Breast epithelium (tissue), 4 donors: ENCODE measurements at places on chromosomes 2 and 18. TPM values are rescaled to one million over a fixed set of nuclear protein-coding genes. Genes with fewer than 3 reads are reported as not detected.

GRCh38 chr2:58762176-58762781 lies 521.2 kb upstream of the FANCL start:
- DNase-seq, result no peak

DNA sequence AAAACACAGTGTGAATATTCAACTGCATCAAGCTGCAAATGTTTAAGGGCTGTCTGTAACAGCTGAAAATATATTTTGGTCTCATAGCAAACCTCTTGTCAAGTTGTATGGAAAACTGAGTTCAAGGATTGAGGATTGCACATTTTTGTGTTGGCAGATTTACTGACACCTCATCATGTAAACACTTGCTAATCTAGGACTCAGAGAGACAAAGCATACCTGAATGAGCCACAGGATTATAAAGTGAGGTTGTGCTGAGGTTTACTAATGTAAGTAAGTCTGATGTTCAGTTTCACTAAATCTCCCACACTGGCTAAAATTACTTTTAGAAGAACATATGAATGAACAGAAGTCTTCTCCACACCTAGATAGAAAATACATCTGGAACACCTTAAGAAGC lies 1993.1 kb upstream of the CELF4 start:
- no peak for DNase-seq

GRCh38 chr2:175463589-175464310 lies 282.2 kb upstream of the ATP5MC3 start:
- no peak for DNase-seq

DNA sequence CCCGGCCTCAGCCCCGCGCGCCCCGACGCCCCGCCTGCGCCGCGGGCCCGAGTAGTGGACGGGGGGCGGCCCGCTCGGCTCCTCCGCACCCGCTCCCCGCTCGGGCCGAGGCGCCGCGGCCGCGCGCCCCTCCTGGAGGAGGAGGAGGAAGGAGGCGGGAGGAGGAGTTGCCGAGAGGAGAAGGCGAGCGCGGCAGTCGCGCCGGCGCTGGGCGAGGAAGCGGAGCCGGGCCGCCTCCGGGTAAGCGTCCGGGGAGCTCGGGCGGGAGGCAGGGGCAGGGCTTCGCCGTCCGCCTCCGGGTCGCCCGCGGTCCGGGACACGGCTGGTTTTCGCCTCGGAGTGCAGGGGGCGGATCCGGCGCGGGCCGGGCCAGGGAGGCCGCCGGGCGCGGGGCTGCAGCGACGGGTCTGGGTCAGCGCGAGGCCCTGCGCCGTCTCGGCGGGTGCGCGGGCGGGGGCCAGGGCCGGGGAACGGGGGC lies at the start of gene SOCS6:
Gene SOCS6 (plus strand): TSS at position 195 of the 478 bp plus-strand sequence. CDS start 35,624 bp downstream, outside the sequence.
- peak; percentile 57 for DNase-seq

DNA sequence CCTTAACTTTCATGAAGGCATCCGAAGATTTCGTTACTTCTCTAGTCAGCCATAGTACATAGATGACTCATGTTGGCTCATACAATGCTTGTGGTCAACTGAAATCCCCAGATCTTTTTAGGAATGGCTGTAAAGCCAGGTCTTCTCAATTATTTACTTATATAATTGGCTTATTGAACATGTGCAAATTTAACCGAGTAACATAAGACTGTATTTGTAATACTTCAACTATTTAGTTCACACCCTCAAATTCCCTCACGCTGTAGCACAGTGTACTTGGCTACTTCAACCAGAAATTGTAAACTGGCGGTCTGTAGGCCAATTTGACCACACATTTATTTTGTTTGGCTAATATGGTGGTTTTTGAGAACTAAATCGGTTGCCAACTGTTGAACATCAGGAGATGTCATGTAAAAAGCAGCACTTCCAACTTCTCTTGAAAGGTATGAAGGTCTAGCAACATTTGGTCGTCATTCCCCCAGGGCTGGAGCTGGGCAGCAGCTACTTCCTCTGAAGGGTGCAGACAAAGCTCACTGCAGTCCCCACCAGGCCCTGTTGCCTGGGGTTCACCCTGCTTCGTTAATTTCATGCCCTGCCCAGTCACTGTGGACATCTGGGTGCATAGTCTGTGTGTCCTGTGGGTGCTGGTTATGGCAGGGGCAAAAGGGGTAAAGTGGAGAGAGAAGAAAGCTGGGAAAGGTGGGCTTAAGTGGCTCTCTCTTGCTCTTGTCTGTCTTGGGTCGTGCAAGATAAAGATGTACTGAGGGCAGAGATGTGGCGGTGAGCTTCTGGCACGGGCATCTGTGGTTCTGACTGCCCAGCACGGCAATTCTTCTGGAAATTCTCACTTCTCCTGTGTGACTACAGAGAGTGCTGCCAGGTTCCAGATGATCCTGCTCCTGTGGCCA lies 3.2 kb upstream of the SH3RF3 start:
- DNase-seq, result no peak

DNA sequence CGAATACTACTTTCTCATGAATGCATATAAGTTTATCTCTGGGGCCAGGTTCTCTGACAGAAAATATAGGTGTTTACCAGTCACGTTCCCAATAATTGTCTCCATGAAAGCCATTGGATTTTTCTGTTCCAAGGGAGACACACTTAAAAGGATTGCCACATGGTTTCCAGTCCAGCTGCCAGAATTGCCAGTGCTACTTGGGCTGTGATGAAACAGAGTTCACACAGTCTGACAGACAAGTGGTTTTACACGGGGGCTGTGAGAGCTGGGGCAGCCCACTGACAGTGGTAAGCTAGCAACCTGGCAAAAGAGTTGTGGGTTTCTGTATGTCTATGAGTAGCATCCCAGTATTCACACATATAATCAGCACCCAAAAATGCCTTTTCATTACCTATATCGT lies 27.7 kb upstream of the ATRAID start:
- DNase-seq, result no peak

DNA sequence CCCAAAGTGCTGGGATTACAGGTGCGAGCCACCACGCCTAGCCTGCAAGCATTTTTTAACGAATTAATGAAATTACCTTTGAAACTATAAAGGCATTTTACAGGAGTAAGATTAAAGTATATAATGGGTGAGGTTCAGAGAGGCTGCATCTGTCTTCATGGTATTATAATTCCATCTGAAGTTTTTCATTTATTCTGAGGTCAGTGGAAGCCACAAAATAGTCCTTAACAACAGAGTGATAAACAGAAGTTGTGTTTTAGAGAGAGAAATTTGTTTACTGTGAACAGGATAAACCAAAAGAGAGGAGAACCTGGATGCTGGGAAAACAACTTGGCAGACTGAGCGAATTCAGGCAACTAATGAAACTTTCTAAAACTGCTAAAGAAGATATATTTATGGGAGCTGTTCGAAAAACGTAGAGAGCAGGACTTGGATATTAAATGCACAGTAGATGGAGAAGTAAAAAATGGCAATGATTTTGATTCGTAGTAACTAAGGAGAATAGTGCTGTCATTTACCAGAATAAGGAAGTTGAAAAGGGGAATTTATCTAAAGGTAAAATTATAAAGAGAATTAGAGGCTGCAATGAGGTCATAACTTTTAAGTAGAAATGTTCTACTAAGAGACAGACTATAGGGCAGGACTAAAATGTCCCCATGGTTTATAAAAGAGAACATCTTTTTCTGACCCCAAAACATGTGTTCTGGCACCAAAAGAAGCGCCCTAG lies 37.9 kb upstream of the ITGA4 start:
- DNase-seq, result no peak

GRCh38 chr2:159035790-159036411 lies 67.5 kb downstream of the TANC1 start:
- no peak for DNase-seq

- DNase-seq, result no peak
These were observed 108.7 kb downstream of the MAP3K20 start for GRCh38 chr2:173184031-173185004.

DNA sequence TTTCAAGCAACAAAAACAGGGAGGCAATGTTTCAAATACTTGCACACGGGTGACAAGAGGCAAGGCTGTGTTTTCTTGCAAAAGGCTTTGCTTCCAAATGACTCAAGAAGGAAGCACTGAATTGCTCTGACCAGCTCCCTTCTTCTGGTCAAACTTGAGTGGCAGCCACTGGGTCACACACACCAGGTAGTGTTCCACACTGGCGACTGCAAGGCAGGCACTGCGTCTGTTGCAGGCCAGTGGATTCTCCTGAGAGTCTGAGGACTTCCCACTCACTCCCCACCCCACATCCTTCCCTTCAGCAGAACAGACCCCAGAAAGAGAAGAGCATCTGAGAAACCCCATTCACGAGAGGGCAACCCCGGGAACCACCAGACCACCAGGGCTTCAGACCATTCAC lies 19.8 kb downstream of the PARD6G start:
- no peak for DNase-seq

DNA sequence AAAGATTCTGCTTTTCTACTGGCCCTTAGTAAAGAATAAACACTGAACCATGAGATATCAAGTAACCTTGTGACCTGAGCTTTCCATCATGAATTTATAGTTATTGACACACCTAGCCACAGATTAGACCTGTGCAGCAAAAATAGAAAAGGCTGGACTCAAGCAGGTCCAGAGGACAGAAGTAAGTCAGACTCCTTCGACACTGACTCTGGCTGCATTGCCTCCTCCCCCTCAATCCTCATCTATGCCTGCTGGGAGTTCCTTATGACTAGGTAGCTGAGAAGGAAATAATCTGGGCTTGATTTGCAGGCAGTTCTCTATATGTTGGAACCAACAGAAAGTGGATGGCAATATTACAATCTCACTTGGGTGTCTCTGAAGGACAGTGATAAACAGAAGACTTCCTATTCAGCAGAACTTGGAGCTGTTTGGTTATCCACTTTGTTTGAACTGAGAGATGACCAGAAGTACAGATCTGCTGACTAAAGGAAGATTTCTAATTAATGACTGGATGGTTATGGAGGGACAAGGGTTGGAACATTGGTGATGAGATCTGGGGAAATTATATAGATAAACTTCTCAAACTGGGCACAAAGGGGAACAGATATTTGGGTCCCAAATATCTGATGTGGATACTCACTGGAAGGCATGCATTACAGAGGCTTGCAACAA lies 39.4 kb downstream of the ARID5A start:
- no peak for DNase-seq

- DNase-seq, result no peak
These were observed 118.8 kb upstream of the STK17B start for GRCh38 chr2:196290136-196290535.

DNA sequence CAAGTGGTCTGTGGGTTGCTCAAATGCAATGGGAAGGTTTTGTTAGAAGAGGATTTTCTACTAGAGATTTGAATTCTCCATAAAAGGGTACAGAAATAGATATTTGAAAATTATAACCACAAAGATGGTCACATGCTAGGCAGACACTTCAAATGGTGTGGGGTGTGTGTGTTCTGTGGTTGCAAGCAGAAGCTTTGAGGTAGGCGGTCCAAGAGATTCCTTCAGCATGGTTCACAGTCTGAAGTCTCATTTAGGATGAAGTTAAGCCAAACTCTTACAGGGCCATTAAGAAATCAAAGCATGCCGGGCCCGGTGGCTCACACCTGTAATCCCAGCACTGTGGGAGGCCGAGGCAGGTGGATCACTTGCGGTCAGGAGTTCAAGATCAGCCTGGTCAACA lies 38.3 kb upstream of the RMDN2 start:
- no peak for DNase-seq

- no peak for DNase-seq
These were observed 261.4 kb upstream of the MGAT5 start for GRCh38 chr2:133992454-133992853.

GRCh38 chr2:216539791-216540241 lies 41.2 kb downstream of the RPL37A start:
- DNase-seq, result peak; percentile 86

GRCh38 chr2:36277146-36277808 lies 78.3 kb upstream of the CRIM1 start:
- no peak for DNase-seq

GRCh38 chr2:160356485-160356884 lies 137.1 kb downstream of the RBMS1 start:
- DNase-seq, result no peak

DNA sequence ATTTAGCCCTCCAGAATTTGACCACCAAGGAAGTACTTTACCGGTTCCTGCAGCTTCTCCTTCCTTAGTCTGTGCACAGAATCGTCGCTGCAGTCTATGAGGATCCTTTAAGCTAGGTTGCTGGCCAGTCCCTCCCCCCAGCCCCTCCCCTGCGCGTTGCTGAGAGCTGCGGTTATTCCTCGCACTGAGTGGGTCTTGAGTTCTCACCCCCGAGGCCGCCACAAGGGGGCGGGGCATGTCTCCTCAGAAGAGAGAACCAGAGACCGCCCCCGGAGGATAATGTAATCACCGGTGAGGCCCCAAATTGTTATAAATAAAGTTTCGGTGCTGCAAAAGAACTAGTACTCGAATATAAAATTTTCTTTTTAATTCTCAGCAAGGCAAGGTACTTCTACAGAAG lies 1184.9 kb upstream of the CDH2 start:
- no peak for DNase-seq

DNA sequence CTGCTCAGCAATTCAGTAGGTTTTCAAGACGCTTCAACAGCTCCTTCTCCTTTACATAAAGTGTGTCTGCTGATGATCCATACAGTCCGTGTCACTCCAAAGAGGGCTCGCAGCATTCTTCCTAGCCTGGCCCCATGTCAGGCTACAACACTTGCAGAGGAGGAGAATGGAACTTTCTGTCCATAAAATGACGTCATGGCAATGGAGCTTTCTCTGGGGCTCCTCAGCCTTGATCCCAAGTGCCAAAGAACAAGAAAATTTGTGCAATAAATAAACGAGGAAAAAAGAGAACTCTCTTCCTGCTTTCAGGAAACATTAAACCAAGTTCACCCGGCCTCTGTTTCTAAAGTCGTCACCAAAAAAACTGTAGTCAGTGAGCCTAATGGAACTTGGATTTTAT lies 199.5 kb upstream of the MEIS1 start:
- DNase-seq, result no peak

GRCh38 chr2:18325118-18325517 lies 235.3 kb downstream of the RDH14 start:
- DNase-seq, result no peak

Gene TTC27
- total RNA-seq, result 16.5 TPM

Gene PSD4
- total RNA-seq, result 61.2 TPM

Gene KCNJ3
- under 0.01 TPM for total RNA-seq
